ENCODE measurements at places on chromosomes 12 and 14.

- DNase-seq: no peak
These were observed 113.0 kb downstream of the DYRK2 start for GRCh38 chr12:67761566-67761965.

GRCh38 chr12:107649661-107650061 lies 35.9 kb upstream of the PWP1 start:
- no peak for DNase-seq

- no peak for DNase-seq
These were observed 21.1 kb upstream of the CORO1C start for GRCh38 chr12:108752387-108752786.

DNA sequence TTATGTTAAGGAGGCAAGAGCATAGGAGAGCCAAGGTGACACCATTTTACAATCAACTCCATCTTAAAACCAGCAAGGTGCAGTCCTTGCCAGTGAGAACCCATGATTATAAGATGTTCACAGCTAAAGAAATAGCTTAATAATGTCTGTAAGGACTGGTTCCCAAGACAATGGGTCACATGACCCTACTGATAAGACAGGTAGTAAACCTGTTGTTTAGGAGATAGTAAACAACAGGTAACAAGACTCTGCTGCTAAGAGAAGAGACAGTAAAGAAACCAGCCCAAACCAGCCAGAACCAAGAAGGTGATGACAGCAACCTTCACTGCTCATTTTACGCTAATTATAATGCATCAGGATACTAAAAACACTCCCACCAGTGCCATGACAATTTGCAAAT lies 23.2 kb upstream of the BCAT1 start:
- no peak for DNase-seq

DNA sequence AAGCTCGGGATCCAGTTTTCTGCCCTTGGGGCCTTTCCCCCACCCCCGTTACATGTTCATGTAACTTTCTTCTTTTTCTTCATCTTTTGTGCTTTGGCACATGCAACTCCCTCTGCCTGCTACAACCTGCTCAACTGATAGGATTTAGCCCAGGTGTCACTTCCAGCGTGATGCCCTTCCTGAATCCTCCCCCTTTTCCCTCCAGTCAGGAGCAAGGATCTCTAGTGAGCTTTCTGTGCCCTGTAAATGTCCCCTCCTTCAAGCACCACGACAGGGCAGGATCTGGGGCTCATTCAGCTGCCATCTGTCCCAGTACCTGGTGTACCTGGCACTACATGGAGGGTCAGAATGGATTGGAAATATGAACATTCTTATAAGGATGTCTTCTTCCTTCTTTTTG lies 15.3 kb downstream of the PELI2 start:
- DNase-seq: no peak

GRCh38 chr14:77306851-77307496 lies 13.7 kb downstream of the POMT2 start:
- DNase-seq: no peak

DNA sequence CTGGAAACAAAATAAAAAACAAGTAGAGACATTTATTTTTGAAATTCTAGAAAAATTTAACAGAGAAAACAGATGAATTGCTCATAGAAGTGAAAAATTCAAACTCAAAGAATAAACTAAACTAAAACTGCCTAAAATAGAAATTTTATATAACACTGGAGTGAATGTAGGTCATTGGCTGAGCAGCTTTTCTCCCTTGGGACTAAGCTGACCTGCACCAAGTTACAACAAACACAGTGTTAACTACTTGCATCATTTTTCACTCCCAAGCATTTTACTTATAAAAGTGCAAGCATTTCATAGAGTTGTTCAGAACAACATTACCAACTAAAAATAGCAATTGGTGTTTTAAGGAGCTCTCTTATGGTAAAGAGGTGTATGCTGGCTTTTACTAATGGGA lies 298.1 kb downstream of the MED13L start:
- DNase-seq: no peak

- peak; percentile 52 for DNase-seq
These were observed 790 bp downstream of the GTF2A1 start for GRCh38 chr14:81219759-81220579.

DNA sequence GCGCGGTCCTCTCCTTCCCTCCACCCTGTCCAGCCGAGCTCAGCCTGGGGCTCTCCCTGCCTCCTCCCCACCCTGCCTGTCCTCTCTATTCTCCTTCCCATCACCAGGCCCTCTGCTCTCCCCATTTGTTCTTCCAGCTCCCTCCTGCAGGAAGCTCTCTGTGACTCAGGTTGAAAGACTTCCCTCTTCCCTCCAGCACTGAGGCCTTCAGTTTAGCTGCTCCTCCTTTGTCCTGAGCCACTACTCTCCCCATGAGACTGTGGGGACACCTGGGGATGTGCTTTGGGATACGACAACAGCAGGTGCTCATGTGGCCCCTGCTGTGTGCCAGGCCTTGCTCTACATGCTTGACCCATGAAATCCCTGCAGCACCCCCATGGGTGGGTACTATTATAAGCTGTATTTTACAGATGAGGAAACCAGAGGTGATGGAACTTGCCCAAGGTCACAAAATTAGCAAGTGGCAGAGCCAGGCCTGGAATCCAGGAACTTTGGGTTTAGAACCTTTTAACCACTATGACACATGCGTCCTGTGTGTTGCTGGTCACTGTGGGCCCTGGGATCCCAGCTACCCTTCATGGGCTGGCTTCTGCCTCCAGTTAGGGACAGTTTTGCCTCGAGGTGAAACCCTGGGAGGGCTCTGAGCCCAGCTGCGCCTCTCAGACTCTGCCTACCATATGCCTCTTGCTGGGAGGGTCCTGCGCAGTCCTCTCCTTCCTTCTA lies 5.5 kb downstream of the KRT80 start:
- no peak for DNase-seq

DNA sequence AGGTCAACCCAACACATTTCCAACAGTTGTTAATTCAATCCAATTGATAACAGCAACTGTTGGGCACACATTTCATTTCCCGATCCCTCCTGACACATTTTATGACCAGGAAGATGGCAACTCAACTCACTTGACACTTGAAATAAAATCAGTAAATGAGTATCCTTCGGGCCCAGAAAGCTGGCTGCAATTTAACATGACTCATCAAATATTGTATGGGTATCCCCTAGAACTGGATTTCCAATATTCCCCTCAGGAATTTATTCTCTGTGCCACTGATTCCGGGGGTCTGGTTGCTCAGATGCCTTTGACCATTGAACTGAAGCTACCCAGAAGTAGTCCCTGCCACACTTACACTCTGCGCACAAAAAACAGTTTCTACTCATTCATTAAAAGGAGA lies 42.1 kb downstream of the INTS13 start:
- no peak for DNase-seq

- no peak for DNase-seq
These were observed 126.5 kb downstream of the DYRK2 start for GRCh38 chr12:67774983-67775587.

GRCh38 chr14:43411841-43412240 lies 1095.2 kb downstream of the FSCB start:
- no peak for DNase-seq

DNA sequence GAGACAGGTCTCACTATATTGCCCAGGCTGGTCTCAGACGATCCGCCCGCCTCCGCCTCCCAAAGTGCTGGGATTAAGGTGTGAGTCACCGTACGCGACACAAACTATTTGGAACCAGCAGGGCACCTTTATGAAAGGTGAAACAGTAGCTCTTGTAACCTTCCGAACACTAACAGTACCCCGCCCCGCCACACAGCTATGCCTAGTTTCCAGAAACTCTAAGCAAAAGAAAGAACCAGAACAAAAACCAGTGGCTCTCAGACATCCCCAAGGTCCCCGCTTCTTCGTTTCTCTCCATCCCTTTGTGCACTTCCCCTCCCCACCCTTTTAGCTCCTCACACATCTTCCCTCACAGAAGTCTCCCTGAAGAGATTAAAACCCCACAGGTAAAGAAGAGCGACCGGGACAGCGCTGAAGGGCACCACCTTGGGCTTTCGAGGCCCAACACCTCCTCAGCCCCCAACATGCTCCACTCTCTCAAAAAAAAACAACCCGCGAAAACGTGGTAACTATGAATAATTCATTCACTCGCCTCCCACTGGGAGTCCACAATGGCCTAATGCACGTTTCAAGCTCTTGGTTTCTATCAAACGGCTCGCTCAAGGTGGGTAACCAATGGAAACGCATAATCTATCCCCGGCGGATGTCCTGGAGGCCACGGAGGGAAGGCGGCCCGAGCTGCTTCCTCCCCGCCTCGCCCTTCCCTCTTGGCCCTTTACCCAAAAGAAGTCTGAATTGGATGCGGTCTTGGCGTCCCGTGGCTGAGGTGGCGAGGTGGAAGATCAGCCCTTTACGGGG lies 877 bp downstream of the BAG5 start:
- peak; percentile 66 for DNase-seq

GRCh38 chr12:49644620-49644994 lies 21.2 kb downstream of the PRPF40B start:
- peak; percentile 87 for DNase-seq

GRCh38 chr14:93269341-93270068 lies 62.4 kb downstream of the UBR7 start:
- DNase-seq: no peak

DNA sequence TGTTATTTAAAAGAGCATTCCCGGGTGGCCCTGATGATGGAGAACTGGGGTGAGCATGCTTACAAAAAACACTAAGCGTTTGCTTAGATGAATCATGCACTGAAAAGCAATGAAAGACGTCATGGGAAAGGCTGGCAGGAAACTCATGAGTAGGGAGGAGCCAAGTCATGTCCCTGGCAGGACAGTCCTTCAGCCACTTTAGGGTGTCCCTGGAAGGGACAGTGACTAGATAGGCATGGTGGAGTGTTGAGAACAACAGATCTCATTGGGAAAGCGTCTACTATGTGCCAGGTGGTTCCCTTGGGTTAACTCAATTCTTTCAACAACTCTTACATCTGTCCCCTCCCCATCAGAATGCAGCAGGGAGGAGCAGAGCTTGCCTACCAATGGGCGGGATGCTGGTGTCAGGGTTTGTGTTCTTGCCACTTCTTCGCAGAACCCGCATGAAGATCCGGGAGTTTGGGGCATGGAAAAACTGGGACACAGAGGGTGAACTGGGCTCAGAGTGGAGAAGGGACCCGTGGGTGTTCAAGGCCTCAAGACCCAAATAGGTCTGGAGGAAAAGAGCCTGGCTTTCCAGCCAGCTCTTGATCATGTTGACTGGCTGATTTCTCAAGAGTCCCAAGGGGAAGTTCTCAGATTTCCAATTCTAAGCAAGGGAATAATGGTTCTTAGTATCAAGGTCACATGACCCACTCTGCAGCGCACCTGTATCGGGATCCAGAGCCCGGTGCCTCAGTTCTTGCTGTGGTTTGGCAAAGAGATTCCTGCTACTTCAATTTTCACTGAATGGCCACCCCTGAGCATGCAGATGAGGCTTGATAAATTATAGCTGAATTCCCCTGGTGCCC lies 653.9 kb upstream of the TBX3 start:
- DNase-seq: no peak

DNA sequence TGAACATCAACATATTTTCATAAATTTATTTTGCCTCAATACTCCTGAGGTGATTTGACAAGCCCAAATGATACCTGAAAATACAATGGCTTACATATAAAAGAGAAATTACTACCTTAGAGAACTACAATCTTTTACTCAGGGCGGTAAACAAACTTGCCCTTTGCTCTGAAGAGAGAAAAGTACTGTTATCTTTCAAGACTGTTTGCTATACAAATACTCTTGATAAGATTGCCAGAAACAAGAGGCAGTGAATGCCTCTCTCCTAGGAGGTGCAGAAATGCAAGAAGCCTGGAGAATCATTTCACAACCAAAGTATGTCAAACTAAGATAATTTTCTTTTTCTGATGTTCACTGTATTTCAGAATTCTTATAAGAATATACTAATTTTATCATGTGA lies 160.3 kb downstream of the ALX1 start:
- no peak for DNase-seq

GRCh38 chr12:7638064-7638759 lies 27.5 kb downstream of the APOBEC1 start:
- no peak for DNase-seq

GRCh38 chr14:87873741-87874140 lies 119.2 kb downstream of the GALC start:
- no peak for DNase-seq

GRCh38 chr12:122785503-122785902 lies 11.1 kb downstream of the CCDC62 start:
- DNase-seq: no peak

GRCh38 chr12:116236148-116236731 lies 41.3 kb downstream of the MED13L start:
- DNase-seq: peak; percentile 36

GRCh38 chr12:127414636-127415035 lies 852.3 kb upstream of the TMEM132C start:
- no peak for DNase-seq

DNA sequence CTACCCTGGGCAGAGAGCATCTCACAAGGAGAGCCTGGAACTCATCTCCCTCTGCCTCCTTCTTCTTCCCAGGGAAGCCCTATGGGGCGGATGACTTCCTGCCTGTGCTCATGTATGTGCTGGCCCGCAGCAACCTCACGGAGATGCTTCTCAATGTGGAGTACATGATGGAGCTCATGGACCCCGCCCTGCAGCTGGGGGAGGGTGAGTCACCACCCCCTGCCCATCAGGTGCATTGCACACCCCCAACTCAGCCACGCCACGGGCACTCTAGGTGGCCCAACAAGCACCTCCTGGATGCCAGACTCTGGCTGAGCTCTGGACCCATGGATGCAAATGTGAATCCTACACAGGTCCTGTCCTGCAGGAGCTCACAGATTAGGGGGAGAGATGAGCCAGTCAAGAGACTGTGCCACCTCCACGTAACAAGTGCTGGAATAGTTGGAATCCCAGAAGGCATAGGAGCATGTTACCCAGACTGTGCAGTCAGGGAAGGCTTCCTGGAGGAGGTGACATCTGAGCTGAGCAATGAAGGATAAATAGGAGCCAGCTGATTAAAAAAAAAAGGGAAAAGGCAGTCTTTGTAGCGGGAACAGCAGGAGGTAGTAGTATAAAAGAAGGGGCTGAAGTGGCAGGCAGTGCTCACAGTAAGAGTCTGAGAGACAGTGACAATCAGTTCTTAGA lies 71.9 kb downstream of the LGMN start:
- DNase-seq: no peak

DNA sequence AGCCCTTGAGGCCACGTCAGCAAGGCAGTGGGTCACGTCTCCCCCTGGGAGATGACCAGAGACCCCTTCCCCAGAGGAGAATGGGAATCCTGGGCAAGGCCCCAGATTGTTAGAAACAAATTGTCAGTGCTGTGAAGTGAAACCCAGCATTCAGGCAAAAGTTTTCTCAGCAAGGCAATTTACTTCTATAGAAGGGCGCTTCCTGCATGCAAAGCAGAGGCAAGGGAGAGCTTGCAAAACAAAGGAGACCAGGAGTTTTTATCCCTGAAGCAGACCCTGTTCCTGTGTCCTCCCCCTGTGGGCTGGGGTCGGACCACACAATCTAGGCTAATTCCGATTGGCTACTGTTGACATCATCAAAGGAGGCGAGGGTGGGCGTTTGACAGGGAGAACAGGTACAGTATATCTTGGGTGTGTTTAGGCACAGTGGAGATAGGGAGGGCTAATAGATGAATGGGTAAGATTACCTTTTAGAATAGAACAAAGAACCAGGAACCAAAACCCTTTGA lies 114.2 kb downstream of the RIN3 start:
- no peak for DNase-seq

All from stimulated activated CD8-positive, alpha-beta memory T cell treated with anti-CD3 and anti-CD28 coated beads, Interleukin-4, amount 100 ng/mL, for 48 hours (primary cell).